ENCODE measurements at places on chromosomes 1 and 21.

DNA sequence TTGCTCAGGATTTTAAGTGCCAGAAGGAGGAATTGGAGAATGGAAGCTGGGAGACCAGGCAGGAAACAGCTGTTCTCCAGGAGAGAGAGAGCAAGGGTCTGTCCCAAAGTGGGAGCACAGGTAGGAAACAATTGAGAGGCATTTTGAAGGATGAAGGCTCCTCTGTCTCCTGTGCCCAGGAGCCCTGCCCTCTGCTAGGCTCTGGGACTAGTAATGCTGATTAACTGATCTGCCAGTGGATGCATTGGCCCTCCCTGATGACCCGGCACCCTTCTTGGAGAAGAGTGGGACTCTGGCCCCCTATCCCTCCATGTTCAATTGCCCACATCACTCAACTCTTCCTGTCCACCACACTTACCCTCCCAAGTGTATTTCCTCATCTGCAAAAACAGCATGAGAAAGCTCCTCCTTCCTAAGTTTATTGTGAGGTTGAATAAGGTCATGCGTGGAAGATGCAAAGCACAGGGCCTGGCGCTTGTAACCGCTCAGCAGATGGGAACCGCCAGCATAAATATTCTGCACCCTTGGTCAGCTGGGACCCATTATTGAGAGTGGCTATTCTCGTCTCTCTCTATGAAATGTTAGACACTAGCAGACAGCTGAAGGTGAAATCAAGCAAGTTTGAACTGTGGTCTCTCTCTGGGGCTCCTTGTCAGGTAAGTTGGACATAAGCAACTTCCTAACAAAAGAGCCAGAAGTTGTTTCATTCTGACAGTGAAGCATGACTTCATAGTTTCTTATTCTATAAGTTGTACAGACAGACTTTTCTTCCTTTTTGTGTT lies 63.0 kb upstream of the ANGPTL1 start:
- DNase-seq = no peak

DNA sequence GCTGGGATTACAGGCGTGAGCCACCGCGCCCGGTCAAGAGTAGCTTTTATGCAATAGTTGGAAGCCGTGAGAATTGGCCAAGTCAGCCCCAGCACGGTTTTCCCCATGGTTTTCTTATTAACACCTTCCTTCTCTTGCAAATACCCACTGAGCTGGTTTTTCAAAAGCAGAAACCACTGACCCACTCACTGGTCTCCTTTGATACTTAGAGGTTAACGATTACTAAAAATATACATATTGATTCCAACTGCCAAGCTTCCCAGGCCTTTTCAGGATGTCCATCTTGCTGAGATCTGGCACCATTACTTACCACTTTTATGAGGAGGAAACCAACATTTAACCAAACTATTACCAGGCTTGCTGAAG lies 25.9 kb upstream of the TARDBP start:
- no peak for DNase-seq

DNA sequence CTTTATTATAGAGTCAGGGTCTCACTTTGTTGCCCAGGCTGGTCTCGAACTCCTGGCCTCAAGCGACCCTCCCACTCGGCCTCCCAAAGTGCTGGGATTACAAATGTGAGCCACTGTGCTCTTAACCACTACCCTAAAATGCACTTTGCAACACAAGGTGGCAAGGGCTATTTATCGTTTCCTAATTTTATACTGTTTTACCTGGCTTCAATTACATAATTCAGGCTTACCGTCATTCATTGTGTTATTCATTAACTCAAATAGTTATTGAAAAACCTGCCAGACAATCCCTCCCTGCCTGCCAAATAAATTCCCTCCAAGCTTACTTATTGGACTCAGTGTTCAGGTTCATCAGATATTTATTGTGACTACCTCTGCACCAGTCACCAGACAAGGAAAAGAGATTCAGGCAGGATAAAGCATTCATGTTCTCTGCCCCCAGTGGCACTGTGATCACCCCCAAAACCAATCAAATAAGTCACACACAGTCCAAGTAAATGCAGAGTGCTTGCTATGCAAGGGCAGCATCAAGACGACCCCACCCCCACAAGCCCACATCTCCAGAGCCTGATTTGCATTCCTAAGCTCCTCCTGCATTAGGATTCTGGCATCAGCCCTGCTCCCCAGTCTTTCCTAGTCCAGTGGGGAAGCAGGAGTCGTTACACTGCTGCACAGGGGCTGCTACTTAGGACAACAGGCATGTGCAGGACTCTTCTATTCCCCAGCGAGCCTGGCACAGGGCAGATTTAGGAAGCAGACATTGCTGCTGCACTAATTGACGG lies 8.1 kb downstream of the PAQR7 start:
- DNase-seq = no peak

DNA sequence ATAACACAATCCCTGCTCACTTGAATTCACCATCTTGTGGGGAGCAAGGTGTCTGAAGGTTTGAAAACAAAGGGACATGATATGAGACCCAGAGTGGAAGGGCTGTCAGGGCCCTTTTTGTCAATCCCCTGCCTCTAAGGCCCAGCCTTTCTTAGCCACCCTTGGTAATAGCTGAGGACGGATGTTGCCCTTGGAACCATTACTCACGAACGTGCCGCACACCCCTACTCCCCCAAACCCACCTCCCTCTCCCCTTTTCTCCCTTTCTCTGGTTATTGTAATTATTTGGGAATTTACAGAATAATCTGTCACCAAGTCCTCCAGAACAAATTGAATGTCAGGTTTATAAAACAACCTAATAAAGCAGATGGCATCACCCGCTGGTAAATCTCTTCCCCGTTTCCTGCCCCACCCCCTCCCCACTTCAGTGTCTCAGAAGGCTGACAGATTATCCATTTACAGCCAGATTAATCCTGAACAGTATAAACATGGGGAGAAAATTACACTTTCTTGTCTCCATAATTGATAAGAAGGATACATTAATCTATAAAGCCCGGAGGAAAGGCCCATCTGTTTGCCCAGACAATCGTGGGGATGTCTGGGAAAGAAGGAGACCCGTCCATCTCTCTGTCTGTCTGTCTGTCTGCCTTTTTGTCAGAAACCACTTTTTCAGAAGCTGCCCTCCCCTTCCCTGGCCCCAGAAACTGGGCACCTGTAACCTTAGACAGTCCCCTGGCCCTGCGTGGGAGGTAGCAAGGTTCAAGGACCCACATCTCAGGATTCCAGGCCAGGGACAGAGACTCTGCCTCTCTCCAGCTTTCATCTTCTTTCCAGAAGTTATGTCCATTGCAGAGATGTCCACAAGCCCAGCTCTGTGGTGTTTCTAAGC lies 60.6 kb upstream of the CD34 start:
- DNase-seq = no peak

- DNase-seq = no peak
Measured at GRCh38 chr1:201421041-201421440, 489 bp downstream of the TNNI1 start.

DNA sequence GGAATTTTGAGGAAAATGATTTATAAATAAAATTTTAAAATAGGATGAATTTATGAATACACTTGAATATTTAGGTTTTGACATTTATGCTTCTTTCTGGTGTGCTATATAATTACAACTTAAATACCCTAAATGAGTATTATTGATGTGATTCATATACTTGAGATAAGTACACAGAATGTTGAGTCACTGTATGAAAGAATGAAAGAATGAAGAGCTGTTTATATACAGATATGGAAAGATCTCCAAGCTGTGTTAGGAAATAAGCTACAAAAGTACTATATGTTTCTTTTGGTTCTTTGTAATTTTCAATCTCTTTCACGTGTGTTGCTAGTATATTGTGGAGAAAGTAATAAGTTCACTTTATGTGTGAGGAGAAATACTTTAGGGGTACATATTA lies 147.2 kb downstream of the RASAL2 start:
- DNase-seq = no peak

GRCh38 chr1:96409087-96409486 lies 312.5 kb upstream of the PTBP2 start:
- DNase-seq = no peak

Data from CD4-positive, alpha-beta T cell treated with Interferon alpha-2 for 1 hour (primary cell).